Kidney (tissue), 22 donors: ENCODE measurements at places on chromosomes 13 and 19.

DNA sequence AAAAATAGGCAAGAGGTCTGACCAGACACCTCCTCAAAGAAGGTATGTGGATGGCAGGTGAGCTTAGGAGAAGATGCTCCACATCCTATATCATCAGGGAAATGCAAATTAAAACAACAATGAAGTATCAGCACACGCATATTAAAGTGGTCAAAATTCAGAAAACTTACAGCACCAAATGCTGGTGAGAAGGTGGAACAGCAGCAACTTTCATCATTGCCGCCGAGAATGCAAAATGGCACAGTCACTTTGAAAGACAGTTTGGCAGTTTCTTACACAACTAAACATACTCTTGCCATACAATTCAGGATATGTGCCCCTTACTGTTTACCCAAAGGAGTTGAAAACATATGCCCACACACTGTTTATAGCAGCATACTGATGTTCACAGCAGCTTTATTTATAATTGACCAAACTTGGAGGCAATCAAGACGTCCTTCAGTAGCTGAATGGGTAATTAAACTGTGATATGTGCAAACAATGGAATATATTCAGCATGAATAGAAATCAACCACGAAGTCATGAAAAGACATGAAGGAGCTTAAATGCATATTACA, 22.5 kb downstream of the OR10H4 start:
- H3K4me3 ChIP-seq = no peak overlapping the region
- H3K4me1 ChIP-seq = no peaks in the 10 kb centered on the region
- H3K27me3 ChIP-seq = no peaks in the 10 kb centered on the region
- no peaks in the 10 kb centered on the region for H3K36me3 ChIP-seq
- no peak overlapping the region for H3K27ac ChIP-seq
- DNase-seq = no peak

- H3K27me3 ChIP-seq = no peaks in the 10 kb centered on the region
- no peak overlapping the region for H3K27ac ChIP-seq
- no peak overlapping the region for H3K4me3 ChIP-seq
These were observed 130.1 kb downstream of the PTPRS start for GRCh38 chr19:5210556-5210955.

DNA sequence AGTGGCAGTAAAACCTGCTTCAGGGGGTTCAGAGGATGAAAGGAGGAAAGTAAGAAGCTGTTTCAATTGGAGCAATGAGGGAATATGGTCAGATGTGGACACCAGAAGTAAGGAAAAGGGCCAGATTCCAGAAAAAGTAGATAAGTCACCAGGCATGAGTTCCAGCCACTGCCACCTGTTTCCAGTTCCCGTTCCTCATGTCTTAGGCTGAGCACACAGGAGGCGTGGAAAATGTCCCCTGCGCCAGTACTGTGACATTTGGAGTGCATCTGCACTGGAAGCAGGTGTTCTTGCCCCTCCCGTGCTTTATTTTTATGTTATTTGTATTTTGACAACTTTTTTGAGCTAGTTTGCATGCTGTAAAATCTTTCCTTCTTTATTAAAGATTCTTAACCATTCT, 25.3 kb downstream of the LMO7 start:
- peaks cover 8% of the 10 kb centered on the region for H3K4me1 ChIP-seq
- H3K4me3 ChIP-seq = no peak overlapping the region
- no peaks in the 10 kb centered on the region for H3K36me3 ChIP-seq
- H3K27ac ChIP-seq = peak overlapping the region; percentile 44
- no peak for DNase-seq

GRCh38 chr13:100235311-100235901, 146.5 kb downstream of the PCCA start:
- peak; percentile 70 for DNase-seq
- H3K4me1 ChIP-seq = no peaks in the 10 kb centered on the region
- H3K27me3 ChIP-seq = no peaks in the 10 kb centered on the region
- no peaks in the 10 kb centered on the region for H3K36me3 ChIP-seq

DNA sequence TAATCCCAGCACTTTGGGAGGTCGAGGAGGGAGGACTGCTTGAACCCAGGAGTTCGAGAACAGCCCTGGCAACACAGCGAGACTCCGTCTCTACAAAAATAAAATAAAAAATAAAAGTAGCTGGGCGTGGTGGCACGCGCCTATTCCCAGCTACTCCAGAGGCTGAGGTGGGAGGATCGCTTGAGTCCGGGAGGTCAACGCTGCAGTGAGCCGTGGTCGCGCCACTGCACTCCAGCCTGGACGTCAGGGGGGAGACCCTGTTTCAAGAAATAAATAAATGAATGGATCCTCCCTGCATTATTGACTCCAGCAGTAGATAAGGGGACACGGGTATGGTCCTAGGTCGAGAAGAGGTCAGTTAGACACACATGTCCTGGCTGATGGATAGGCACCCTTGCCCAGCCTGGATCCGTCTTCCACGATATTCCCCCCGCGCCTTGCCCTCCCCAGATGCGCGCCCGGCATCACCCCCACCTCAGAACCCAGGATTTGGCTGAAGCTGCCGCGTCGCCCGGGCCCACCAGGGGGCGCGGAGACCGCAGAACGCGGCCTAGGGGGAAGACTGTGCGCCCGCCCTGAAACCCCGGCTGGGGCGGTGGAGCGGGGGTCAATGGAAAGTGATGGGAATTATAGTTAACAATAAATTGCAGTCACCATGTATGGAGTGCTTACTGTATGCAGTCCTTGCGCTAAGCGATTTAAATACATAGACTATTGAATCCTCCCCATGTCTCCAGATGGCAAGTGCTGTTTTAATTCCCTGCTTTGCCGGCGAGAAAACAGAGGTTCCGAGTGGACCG, 2.1 kb upstream of the HOOK2 start:
- no peaks in the 10 kb centered on the region for H3K36me3 ChIP-seq
- peak; percentile 79 for DNase-seq
- H3K4me1 ChIP-seq = peaks cover 4% of the 10 kb centered on the region
- H3K27me3 ChIP-seq = no peaks in the 10 kb centered on the region
- peak overlapping the region; percentile 28 for H3K4me3 ChIP-seq

DNA sequence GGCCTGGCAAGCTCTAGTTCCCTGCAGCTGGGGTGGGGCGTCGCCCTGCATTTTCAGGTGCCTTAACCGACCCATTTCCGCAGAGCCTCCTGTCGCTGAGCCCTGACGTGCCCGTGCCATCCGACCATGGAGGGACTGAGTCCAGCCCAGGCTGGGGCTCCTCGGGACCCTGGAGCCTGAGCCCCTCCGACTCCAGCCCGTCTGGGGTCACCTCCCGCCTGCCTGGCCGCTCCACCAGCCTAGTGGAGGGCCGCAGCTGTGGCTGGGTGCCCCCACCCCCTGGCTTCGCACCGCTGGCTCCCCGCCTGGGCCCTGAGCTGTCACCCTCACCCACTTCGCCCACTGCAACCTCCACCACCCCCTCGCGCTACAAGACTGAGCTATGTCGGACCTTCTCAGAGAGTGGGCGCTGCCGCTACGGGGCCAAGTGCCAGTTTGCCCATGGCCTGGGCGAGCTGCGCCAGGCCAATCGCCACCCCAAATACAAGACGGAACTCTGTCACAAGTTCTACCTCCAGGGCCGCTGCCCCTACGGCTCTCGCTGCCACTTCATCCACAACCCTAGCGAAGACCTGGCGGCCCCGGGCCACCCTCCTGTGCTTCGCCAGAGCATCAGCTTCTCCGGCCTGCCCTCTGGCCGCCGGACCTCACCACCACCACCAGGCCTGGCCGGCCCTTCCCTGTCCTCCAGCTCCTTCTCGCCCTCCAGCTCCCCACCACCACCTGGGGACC, 1.2 kb downstream of the ZFP36 start:
- DNase-seq = no peak
- peaks cover 14% of the 10 kb centered on the region for H3K4me1 ChIP-seq
- H3K4me3 ChIP-seq = peak overlapping the region; percentile 96
- H3K27me3 ChIP-seq = no peaks in the 10 kb centered on the region
- peaks cover 6% of the 10 kb centered on the region for H3K36me3 ChIP-seq

DNA sequence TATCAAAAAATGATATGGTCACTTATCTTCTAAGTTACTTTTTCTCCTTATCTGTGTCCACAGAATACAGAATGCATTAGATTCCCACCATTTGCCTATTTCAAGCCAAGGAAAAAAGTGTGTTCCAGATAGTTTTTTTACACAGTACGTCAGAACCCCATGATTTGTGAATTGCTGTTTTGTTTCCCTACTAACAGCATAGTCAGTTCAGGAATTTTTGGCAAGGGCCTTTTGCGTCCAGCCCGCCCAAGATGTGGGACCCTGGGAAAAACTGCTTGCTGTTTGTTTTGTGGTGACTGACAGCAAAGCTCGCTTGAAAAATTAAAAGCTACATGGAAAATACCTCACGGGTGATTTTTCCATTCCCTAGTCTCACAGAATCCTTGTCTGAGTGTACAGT, 20.4 kb upstream of the FAM216B start:
- no peaks in the 10 kb centered on the region for H3K36me3 ChIP-seq
- DNase-seq = no peak
- no peak overlapping the region for H3K4me3 ChIP-seq
- no peaks in the 10 kb centered on the region for H3K4me1 ChIP-seq
- no peaks in the 10 kb centered on the region for H3K27me3 ChIP-seq
- H3K27ac ChIP-seq = no peak overlapping the region

GRCh38 chr13:75870397-75870903, 234.3 kb downstream of the LMO7 start:
- no peaks in the 10 kb centered on the region for H3K36me3 ChIP-seq
- H3K27ac ChIP-seq = no peak overlapping the region
- peak overlapping the region; percentile 27 for H3K4me3 ChIP-seq
- peak; percentile 36 for DNase-seq
- H3K27me3 ChIP-seq = no peaks in the 10 kb centered on the region
- H3K4me1 ChIP-seq = no peaks in the 10 kb centered on the region

DNA sequence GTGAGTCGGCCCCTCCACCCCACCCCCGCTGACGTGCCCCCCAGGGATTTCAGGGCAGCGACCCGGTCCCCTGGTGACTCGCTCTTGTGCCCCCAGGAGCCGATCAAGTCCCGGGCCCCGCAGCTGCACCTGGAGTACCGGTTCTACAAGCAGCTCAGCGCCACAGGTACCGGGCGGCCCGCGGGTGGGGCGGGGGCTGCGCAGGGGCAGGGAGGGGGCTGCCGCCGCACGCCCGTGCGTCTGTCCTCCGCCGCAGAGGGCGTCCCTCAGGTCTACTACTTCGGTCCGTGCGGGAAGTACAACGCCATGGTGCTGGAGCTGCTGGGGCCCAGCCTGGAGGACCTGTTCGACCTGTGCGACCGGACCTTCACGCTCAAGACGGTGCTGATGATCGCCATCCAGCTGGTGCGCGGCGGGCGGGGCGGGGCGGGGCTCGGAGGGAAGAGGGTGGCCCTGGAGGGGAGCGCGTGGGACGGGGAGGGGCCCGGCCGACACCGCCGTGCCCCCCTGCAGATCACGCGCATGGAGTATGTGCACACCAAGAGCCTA, 37.1 kb downstream of the BTBD2 start:
- H3K4me3 ChIP-seq = no peak overlapping the region
- no peak overlapping the region for H3K27ac ChIP-seq
- no peaks in the 10 kb centered on the region for H3K27me3 ChIP-seq
- H3K36me3 ChIP-seq = peaks cover 5% of the 10 kb centered on the region
- no peaks in the 10 kb centered on the region for H3K4me1 ChIP-seq
- DNase-seq = no peak

GRCh38 chr13:105918842-105919741, 616.4 kb downstream of the EFNB2 start:
- H3K27me3 ChIP-seq = no peaks in the 10 kb centered on the region
- peak; percentile 37 for DNase-seq
- H3K4me1 ChIP-seq = no peaks in the 10 kb centered on the region

GRCh38 chr13:44088991-44089413, 209.3 kb downstream of the LACC1 start:
- H3K27ac ChIP-seq = no peak overlapping the region
- no peak for DNase-seq
- no peaks in the 10 kb centered on the region for H3K27me3 ChIP-seq
- H3K4me1 ChIP-seq = no peaks in the 10 kb centered on the region
- H3K36me3 ChIP-seq = no peaks in the 10 kb centered on the region
- no peak overlapping the region for H3K4me3 ChIP-seq

- no peak overlapping the region for H3K4me3 ChIP-seq
- peak; percentile 77 for DNase-seq
- H3K27me3 ChIP-seq = no peaks in the 10 kb centered on the region
- H3K27ac ChIP-seq = no peak overlapping the region
- H3K36me3 ChIP-seq = no peaks in the 10 kb centered on the region
These were observed 15.8 kb downstream of the ADPRHL1 start for GRCh38 chr13:113437408-113438010.

GRCh38 chr19:30227661-30228112, 144.5 kb upstream of the ZNF536 start:
- H3K36me3 ChIP-seq = no peaks in the 10 kb centered on the region
- H3K4me3 ChIP-seq = peak overlapping the region; percentile 58
- peak; percentile 84 for DNase-seq

DNA sequence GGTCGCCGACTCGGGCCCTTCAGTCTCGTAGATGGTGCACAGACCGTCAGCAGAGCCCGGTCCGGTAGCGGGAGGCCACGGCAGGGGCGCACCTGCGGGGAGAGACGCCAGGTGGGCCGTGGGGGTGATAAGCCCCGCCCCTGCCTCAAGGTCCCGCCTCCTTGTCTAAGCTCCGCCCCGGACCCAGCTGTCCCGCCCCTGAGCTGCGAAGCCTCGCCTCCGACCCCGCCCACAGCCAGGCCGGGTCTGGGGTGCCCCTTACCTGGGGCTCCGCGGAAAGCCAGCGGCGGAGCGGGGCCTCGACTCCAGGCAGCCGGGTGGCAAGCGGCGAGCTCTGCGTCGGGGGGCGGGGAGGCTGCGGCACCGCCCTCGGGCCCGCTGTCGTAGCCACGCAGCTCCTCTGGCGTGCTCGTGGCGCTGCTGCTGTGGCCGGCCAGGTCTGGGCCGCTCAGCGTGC, 4.7 kb downstream of the PRR36 start:
- peaks cover 8% of the 10 kb centered on the region for H3K4me1 ChIP-seq
- peaks cover 3% of the 10 kb centered on the region for H3K27me3 ChIP-seq
- peak overlapping the region; percentile 71 for H3K27ac ChIP-seq
- DNase-seq = peak; percentile 79

GRCh38 chr13:46355901-46356590, 31.0 kb downstream of the RUBCNL start:
- H3K27me3 ChIP-seq = no peaks in the 10 kb centered on the region
- no peaks in the 10 kb centered on the region for H3K36me3 ChIP-seq
- H3K4me1 ChIP-seq = no peaks in the 10 kb centered on the region
- no peak overlapping the region for H3K27ac ChIP-seq

DNA sequence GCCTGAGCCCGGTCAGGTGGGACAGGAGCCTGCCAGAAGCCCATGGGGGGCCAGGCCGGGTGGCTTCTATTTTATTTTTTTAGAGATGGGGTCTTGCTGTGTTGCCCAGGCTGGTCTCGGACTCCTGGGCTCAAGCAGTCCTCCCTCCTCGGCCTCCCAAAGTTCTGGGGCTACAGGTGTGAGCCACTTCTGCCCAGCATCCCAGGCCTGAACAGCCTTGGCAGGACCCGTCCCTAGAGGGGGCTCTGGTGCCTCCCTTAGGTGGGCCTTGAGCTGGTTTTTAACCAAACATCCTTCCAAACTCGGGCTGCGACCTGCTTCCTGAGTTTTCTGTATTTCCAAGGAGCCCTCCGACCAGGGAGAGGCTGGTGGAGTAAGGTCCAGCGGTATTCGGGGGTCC, 10.5 kb downstream of the COMP start:
- H3K27me3 ChIP-seq = peaks cover 5% of the 10 kb centered on the region
- no peak overlapping the region for H3K27ac ChIP-seq
- H3K4me3 ChIP-seq = no peak overlapping the region
- no peak for DNase-seq
- H3K4me1 ChIP-seq = peaks cover 3% of the 10 kb centered on the region

GRCh38 chr13:24916464-24916863, 152.5 kb downstream of the RNF17 start:
- no peak overlapping the region for H3K4me3 ChIP-seq
- no peak overlapping the region for H3K27ac ChIP-seq

- H3K4me3 ChIP-seq = no peak overlapping the region
- H3K27ac ChIP-seq = no peak overlapping the region
- no peaks in the 10 kb centered on the region for H3K27me3 ChIP-seq
- peaks cover 3% of the 10 kb centered on the region for H3K4me1 ChIP-seq
- no peak for DNase-seq
- no peaks in the 10 kb centered on the region for H3K36me3 ChIP-seq
These were observed 141.0 kb downstream of the RAP2A start for GRCh38 chr13:97574926-97575325.
